ENCODE measurements at places on chromosomes 7 and 10.

DNA sequence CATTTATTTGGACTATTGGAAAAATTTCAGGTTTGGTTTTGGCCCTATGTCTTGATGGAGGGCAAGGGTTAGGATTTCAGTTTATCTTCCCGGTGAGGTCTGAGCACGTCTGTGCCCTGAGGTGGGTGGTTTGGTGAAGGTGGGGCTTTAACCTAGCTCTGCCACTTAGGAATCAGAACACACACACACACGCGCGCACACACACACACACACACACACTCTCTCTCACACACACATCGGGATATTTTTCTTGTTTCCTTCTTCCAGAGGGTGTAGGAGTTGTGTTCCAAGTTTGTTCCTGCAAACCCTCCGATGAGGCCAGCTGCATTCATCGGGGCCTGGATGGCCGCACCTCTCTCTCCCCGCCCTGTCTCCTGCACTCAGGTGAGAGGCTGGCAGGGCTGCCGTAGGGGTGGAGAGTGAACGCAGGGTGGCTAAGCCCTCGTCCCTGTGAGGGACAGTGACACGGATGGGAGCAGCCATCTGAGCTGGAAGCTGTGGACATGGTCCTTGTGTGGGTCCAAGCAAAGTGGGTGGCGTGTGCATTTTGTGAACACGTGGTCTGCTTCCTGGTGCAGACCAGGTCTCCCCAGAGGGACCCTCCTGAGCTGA is 34.2 kb downstream of the CHST12 start:
- no peak for DNase-seq

GRCh38 chr10:34190580-34190979 is 624.5 kb downstream of the PARD3 start:
- no peak for DNase-seq

- no peak for DNase-seq
Observed at GRCh38 chr10:26361971-26362370, 76.2 kb upstream of the APBB1IP start.

GRCh38 chr7:116630357-116630756 is 41.6 kb upstream of the MET start:
- DNase-seq: no peak

GRCh38 chr10:45470098-45471012 is 96.3 kb downstream of the ALOX5 start:
- DNase-seq: no peak

DNA sequence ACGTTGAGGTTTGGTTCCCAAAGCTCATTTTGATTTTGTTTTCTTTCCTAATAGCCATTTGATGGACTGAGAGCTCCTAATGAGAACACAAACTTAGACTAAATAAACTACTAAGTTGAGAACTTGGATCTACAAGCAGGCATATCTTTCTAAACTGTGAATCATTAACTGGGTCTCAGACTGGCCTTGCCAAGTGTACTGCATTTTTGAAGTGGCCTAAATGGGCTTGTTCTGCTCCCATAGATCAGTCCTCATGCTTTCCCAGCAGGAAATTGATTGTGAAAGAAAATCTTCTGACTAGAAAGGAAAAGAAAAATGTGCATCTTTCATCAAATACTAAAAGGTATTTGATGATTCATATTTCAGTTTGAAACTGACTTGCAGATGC is 46.7 kb upstream of the RBM33 start:
- no peak for DNase-seq

- no peak for DNase-seq
Observed at GRCh38 chr10:74507951-74508350, 318.4 kb upstream of the KAT6B start.

DNA sequence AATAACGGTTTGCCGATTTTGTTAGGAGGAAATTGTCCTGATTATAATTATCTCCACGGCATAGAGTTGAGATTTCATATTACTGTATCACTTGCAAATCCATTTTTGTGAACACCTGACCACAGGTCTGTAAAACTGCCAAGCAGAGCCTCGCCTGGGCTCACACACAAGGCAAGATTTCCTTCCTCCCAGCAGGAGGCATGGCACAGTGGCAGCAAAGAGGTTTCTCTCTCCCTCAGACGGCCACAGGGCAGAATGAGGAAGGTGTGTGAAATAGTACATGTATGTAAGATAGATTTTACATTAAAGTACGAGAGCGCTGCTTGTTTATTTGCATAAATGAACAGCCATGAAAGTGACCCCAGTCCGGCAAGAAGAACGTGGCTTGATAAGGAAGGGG is 130.1 kb downstream of the CELF2 start:
- no peak for DNase-seq

- DNase-seq: no peak
Observed at GRCh38 chr10:35133586-35133985, 6.9 kb downstream of the CREM start.
